T-helper 2 cell (primary cell): ENCODE measurements at places on chromosomes 3 and 15.

GRCh38 chr3:144496141-144496835 lies 524.7 kb downstream of the DIPK2A start:
- no peak for DNase-seq

DNA sequence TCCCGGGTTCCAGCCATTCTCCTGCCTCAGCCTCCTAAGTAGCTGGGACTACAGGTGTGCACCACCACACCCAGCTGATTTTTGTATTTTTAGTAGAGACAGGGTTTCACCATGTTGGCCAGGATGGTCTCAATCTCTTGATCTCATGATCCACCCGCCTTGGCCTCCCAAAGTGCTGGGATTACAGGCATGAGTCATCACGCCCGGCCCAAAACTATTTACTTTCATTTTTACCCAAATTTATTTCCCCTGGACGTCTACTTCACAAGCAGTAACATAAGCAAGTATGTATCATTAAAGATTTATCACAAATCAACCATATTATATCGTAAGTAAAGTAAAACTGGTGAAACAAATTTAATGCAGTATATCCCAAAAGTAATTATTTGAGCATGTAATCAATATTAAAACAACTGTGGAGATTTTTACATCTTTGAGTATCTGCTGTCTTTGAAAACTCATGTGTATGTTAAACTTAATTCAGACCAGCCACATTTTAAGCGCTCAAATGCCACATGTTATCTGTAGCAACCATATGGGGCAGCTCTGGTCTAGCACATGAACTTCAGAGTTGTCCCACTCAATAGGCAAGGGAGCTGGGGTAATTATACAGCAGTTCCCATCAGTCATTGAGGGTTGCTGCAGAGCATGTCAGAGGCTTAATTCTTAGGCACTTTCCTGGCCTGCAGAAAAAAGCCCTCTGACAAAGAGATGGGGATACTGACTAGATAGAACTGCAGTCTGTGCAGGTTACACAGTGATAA lies 185.7 kb upstream of the CTDSPL start:
- no peak for DNase-seq

DNA sequence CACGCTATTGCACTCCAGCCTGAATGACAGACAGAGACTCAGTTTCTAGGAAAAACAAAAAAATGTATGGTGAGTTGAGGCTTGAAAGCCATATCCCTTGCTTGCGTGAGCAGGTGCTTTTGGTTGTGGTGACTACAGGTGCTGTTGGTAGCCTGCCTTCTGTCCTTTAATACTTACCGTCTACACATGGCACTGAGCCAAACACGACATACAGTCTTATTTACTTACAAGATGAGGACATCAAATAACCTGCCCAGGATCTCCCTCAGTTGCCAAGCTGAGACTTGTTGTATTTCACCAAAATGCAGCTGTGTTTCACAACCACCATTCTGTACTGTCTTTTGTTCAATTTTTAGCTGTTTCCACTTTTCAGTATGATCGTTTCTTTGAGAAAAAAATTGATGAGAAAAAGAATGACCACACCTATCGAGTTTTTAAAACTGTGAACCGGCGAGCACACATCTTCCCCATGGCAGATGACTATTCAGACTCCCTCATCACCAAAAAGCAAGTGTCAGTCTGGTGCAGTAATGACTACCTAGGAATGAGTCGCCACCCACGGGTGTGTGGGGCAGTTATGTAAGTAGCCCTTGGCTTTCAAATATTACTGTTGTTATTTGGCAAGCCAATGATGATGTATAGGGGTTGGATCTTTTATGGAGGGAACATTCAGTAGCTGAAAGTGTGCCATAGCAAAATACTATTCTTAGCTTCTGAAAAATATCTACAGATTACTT lies 6.5 kb downstream of the ALAS1 start:
- no peak for DNase-seq

- no peak for DNase-seq
Measured at GRCh38 chr3:50873376-50874157, 198.8 kb downstream of the DOCK3 start.
